ENCODE measurements at places on chromosomes 11 and 22. TPM values are rescaled to one million over a fixed set of nuclear protein-coding genes. Genes with fewer than 3 reads are reported as not detected.

DNA sequence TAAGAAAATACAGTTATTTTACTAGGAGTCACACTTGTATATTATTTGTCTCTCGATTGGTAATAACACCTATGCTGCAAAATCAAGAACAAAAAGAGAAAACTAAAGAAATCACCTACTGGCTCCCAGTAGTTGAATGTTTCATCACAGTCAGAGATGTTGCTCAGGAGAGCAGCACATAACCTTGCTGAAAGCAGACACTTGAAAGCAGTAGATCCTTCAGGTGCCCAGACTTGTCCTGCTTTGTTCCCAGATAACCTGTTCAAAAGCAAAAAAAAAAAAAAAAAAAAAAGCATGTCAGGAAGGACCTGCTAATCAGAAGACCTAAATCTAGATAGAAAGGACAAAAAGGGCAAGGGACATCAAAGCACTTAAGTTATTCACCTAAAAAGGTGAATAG is 1.3 kb downstream of the ALG9 start:
- peaks cover 30% of the 10 kb centered on the region for H3K36me3 ChIP-seq
- no peaks in the 10 kb centered on the region for H3K27me3 ChIP-seq
- DNase-seq: no peak
- peak overlapping the region; percentile 31 for H3K27ac ChIP-seq
- peaks cover 11% of the 10 kb centered on the region for H3K4me1 ChIP-seq

- peaks cover 5% of the 10 kb centered on the region for H3K27me3 ChIP-seq
- H3K27ac ChIP-seq: no peak overlapping the region
- no peaks in the 10 kb centered on the region for H3K36me3 ChIP-seq
Measured at GRCh38 chr11:26753723-26754504, 32.1 kb upstream of the SLC5A12 start.

- no peaks in the 10 kb centered on the region for H3K27me3 ChIP-seq
- DNase-seq: no peak
- H3K4me1 ChIP-seq: no peaks in the 10 kb centered on the region
- H3K4me3 ChIP-seq: no peak overlapping the region
Measured at GRCh38 chr22:47994045-47994444, 1231.6 kb downstream of the TBC1D22A start.

- no peak for DNase-seq
- H3K4me3 ChIP-seq: no peak overlapping the region
- peaks cover 9% of the 10 kb centered on the region for H3K27me3 ChIP-seq
- H3K4me1 ChIP-seq: peaks cover 20% of the 10 kb centered on the region
Measured at GRCh38 chr11:125448136-125448535, 47.9 kb downstream of the FEZ1 start.

DNA sequence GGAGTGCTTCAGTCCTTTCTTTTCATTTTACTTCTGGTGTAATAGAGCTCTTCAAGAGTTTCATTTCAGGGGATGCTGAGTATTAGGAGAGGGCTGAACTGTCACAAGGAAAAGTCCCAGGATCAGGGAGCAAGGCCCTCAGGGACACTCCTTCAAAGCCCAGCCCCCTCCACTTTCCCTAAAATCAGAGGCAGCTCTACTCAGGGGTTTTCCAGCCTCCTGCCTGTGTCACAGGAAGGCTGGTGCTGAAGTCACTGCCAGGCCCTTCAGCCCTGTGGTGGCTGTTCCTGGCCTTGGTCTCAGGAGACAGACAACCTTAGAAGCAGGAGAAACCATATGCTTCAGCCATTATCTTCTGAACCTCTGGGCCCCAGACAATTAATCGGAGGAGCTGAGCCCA is 36.4 kb upstream of the KIRREL3 start:
- DNase-seq: no peak
- no peak overlapping the region for H3K4me3 ChIP-seq
- peaks cover 42% of the 10 kb centered on the region for H3K27me3 ChIP-seq
- H3K36me3 ChIP-seq: no peaks in the 10 kb centered on the region

DNA sequence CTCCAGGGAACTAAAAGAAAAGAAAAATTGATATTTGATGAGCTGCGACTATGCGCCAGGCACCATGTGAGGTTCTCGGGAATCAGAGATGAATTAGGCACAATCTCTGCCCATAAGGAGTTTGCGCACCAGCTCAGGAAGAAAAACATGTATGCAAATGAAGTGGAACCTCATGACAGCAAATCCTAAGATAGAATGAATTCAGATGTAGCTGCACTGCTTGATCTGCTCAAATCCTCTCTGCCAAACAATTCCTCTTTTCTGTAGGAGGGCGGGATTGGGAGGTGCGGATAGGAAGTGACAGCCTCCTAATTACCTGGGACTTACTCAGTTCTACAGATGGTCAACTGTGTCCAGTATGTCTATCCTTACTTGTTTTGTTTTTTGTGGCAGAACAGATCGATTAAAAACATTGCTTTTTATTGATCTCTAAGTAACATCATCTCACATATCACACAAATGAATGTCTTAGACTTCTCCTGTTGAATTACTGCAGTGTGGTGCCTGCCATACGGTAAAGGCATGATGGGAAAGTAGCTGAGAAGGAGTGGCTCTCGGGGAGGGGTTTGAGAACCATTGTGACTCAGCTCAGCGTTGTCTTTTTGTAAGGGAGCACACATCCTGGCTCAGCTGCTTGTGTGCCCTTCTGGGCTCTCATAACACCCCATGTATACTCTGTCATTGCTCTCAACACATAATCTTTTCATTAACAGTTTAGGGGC is 13.9 kb downstream of the CRTAM start:
- H3K27me3 ChIP-seq: no peaks in the 10 kb centered on the region
- no peaks in the 10 kb centered on the region for H3K36me3 ChIP-seq
- no peak for DNase-seq
- no peak overlapping the region for H3K27ac ChIP-seq
- H3K4me3 ChIP-seq: no peak overlapping the region
- H3K4me1 ChIP-seq: peaks cover 4% of the 10 kb centered on the region

GRCh38 chr11:32571039-32571438 is 12.6 kb upstream of the EIF3M start:
- peaks cover 43% of the 10 kb centered on the region for H3K4me1 ChIP-seq
- peak overlapping the region; percentile 24 for H3K27ac ChIP-seq
- peaks cover 10% of the 10 kb centered on the region for H3K27me3 ChIP-seq
- no peaks in the 10 kb centered on the region for H3K36me3 ChIP-seq
- no peak for DNase-seq

GRCh38 chr11:62108971-62109404 is 14.8 kb upstream of the INCENP start:
- H3K27ac ChIP-seq: no peak overlapping the region
- H3K27me3 ChIP-seq: no peaks in the 10 kb centered on the region
- H3K36me3 ChIP-seq: no peaks in the 10 kb centered on the region
- H3K4me1 ChIP-seq: peaks cover 7% of the 10 kb centered on the region
- H3K4me3 ChIP-seq: no peak overlapping the region

- peaks cover 5% of the 10 kb centered on the region for H3K36me3 ChIP-seq
- peak; percentile 44 for DNase-seq
Measured at GRCh38 chr22:27667121-27667843, 134.3 kb downstream of the MN1 start.

DNA sequence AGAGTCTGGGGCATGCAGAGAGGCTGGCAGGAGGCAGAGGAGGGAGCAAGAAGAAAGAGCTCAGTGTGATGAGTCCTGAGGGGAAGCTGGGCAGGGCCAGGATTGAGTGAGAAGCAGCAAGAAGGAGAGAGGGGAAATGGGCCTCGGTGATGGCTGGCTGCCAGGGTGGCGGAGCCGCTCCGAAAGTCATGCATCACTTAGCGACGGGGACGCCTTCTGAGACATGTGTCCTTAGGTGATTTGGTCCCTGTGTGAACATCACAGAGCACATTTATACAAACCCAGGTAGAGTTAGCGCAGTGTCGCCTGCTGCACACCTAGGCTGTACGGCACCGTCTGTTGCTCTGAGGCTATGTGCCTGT is 15.1 kb downstream of the TBC1D22A start:
- no peaks in the 10 kb centered on the region for H3K27me3 ChIP-seq
- peak overlapping the region; percentile 84 for H3K27ac ChIP-seq
- H3K4me3 ChIP-seq: no peak overlapping the region
- peaks cover 46% of the 10 kb centered on the region for H3K4me1 ChIP-seq
- DNase-seq: no peak

DNA sequence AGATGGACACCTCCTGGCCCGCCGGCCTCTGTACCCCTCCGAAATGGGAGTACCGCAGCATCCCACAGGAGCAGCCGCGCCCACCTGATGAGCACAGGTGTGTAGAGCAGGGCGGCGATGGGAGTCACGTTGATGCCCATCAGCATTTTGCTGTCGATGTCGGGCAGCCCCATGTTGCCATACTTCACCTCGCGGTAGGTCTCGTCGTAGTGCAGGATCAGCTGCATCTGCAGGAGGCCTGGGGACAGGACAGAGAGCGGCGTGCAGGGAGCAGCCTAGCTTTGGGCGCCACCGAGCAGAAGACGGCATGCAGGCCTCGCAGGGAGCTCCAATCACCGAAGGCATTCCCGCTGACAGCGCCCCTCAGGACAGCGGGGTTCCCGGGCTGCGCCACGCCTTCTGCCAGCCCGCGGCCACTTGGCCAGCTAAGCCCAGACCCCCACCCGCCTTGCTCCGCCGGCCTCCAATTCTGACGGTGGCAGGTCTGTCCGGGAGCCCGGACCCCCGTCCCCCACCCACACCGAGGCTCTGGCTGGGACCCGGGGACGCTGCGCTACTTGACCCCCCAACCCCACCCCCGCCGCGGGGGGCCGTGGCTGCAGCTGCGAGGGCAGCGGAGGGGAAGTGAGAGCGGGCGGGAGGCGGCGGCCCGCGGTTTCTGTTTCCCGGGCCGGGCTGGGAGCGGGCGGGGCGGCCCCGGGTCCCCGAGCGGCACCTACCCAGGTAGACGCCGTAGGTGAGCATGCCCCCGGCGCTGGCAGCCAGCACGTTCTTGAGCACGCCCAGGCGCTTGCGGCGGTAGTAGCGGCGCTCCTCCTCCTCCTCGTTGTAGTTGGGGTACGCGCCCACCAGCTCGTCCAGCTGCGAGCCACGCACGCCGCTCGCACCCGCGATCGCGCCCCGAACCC is 705 bp downstream of the UNC93B1 start:
- no peaks in the 10 kb centered on the region for H3K36me3 ChIP-seq
- peaks cover 15% of the 10 kb centered on the region for H3K4me1 ChIP-seq
- H3K4me3 ChIP-seq: peak overlapping the region; percentile 70
- H3K27ac ChIP-seq: peak overlapping the region; percentile 53

DNA sequence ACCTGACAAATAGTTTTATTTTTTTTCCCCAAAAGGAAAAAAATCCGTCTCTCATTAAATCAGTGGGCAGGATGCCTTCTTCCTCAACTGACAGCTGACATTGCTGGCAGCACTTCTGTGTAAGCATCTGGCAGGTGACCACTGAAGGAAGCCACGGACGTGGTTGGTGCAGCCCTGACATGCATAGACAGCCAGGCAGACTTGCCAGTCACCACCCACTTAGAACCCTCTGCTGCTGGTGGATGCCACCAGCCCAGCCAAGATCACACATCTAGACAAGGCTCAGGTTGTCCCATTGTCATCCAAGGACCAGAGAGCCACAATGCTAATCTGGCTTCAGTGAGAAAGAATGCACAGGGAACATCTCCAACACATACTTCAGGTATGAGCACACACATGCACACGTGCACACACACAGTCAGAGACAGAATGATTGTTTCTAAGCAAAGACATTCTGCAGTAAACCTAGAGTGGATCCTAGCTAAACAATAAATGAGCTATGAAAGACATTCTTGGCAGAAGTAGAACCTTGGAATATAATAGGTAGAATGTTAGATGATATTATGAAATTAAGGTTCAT is 49.8 kb upstream of the BMAL1 start:
- peaks cover 2% of the 10 kb centered on the region for H3K27me3 ChIP-seq
- DNase-seq: no peak
- H3K36me3 ChIP-seq: no peaks in the 10 kb centered on the region
- H3K4me1 ChIP-seq: no peaks in the 10 kb centered on the region

GRCh38 chr11:106278391-106278790 is 200.9 kb downstream of the AASDHPPT start:
- H3K4me3 ChIP-seq: no peak overlapping the region
- H3K27me3 ChIP-seq: peaks cover 5% of the 10 kb centered on the region
- no peak overlapping the region for H3K27ac ChIP-seq
- H3K4me1 ChIP-seq: no peaks in the 10 kb centered on the region
- DNase-seq: no peak

DNA sequence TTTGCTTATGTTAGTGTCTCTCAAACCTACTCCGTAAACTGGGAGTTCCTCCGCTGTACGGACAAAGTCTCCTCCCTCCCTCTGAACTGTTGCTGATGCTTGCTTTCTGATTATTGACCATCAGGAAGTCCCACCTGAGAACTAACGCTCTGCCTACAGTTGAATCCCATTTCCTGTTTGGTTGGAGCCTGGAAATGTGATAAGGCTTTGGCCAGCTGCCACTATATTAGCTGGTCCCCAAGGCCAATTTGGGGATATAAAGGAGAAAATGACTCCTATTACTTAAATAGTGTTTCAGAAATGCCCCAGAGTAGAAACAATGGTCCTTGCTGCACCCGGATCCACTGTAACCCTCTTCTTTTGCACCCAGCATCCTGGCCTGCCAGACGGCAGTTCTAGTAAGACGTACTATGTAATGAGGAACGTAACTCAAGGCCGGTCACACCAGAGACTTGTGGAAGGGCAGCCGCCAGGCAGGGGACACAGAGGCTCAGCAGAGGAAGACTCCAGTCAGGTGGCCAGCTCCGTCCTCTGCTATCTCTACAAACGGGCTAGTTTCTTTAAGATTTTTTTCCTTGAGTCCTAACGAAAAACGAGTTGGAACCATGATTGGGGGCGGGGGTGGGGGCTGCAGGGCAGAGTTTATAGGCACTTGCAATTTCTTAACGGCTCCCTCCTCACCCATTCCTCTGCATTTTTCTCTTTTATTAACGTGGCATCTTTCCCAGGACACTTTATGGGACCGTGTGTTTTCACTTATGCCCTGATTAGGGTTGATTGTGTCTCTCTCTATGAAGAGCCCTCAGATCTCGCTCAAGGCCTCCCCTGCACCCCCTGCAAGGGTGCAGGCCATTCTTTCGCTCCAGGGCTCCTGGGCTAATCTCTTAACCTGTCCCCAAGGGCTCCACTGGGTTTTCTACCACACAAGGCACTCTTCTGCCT is 72.8 kb upstream of the CDON start:
- H3K4me1 ChIP-seq: peaks cover 89% of the 10 kb centered on the region
- peak overlapping the region; percentile 17 for H3K4me3 ChIP-seq
- H3K27me3 ChIP-seq: no peaks in the 10 kb centered on the region
- no peak for DNase-seq
- H3K27ac ChIP-seq: peak overlapping the region; percentile 83
- no peaks in the 10 kb centered on the region for H3K36me3 ChIP-seq

DNA sequence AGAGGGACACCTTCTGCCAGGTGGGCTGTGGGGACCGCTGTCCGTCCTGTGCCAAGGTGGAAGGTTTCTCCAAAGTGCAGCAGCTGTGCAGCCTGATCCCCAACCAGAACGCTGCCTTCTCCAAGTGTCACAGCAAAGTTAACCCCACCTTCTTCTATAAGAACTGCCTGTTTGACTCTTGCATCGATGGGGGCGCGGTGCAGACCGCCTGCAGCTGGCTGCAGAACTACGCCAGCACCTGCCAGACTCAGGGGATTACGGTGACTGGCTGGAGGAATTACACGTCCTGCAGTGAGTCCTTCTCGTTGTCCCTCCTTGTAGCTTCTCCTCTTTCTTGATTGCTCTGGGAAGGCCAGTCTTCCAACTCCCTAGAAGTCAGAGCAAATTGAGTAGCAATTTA is 44.8 kb downstream of the TECTA start:
- H3K4me1 ChIP-seq: no peaks in the 10 kb centered on the region
- no peaks in the 10 kb centered on the region for H3K27me3 ChIP-seq
- no peak overlapping the region for H3K27ac ChIP-seq
- DNase-seq: no peak
- H3K4me3 ChIP-seq: no peak overlapping the region

The ZC3H12C gene
- total RNA-seq: 17.0 TPM

The FIBP gene
- total RNA-seq: 63.9 TPM

The LRRC55 gene
- total RNA-seq: 13.2 TPM

The APLNR gene
- 3.1 TPM for total RNA-seq

The NPTXR gene
- total RNA-seq: 9.6 TPM

Measured in mesothelial cell of epicardium (in vitro differentiated cells).